Activated CD4-positive, alpha-beta memory T cell treated with anti-CD3 and anti-CD28 coated beads for 36 hours (primary cell): ENCODE measurements at places on chromosomes 4 and X. TPM values are rescaled to one million over a fixed set of nuclear protein-coding genes. Genes with fewer than 3 reads are reported as not detected.

DNA sequence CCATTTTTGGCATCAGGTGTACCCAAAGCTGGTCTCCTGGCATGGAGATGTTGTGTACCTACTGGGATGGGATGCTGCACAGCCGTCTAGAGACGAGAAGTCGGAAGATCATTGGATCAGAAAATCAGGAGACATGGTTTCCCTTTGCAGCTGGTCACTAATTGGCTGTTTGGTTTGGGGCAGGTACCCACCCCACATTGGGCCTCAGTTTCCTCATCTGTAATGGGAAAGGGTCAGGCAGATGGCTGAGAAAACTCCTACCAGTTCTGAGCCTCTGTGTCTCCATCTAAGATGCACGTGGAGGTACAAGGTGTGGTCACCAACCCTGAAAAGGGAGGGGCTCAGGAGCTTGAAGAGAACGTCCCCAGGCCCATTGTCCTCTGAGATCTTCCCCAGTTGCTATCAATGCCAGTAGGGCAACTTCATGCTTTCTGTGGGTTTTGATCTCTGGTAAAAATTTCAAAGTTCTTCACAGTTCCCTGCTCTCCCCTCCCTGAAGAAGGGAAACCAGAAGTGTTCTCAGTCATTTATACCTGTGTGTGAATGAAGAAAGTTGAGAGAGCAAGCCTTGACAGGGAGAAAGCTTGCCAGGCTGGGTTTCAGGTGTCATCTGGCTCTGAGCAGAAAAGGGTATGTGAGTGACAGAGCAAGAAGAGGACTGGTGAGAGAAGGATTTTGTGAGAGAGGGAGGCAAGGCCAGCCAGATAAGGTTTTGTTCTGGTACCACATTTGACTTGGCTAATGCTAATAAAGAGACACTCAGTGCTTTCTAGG lies 15.1 kb downstream of the TSC22D3 start:
- DNase-seq, result no peak

GRCh38 chr4:48033825-48034413 lies 17.3 kb downstream of the NIPAL1 start:
- DNase-seq, result peak; percentile 69

DNA sequence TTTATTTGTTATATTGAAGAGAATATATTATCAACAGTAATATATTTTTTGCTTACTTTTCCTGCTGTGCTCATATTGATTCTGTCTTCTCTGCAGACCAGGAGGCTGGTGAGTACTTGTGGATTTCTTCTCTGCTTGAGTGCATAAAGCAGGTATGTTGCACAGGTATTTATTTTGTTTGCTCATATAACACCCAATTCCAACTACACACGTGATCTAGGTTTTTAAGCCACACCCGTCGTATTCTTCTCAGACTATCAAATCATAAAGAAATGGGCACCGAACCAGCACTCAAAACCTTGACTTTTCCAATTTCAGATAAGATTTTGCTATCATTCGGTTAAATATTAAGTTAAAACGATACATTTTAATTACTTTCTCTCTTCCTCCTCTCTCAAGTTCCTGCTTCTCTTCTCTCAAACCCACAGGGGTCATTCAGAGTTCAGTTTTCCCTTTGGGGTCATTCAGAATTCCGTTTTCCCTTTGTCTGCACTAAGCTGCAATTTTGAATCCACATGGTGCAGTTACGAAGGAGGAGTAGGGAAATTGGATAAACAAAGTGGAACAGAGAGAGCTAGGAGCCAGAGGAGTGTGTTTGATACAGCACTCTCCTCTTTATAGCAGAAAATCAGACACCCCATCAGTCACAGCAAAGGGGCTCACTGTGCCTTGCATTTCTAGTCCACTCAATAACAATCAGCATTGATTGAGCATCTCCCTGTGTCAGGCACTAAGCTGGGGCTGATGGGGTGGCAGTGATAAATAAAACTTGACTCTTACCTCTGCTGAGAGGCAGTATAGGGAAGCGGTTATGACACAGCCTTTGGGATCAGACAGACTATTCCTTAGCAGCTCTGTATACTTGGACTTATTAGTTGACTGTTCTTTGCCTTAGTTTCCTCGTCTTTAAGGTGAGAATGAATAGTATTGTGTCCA lies at the start of gene ADH1C:
Gene ADH1C, minus strand, starts transcription at position 145 of the 936 bp plus-strand sequence. Its CDS starts 71 bp downstream, at position 74.
- DNase-seq, result no peak

PUDP gene
- total RNA-seq, result 17.4 TPM

CXXC4 gene
- not detected for total RNA-seq

SPARCL1 gene
- not detected for total RNA-seq

KIAA1210 gene
- not detected for total RNA-seq
